ENCODE measurements at places on chromosomes 6 and 20.

DNA sequence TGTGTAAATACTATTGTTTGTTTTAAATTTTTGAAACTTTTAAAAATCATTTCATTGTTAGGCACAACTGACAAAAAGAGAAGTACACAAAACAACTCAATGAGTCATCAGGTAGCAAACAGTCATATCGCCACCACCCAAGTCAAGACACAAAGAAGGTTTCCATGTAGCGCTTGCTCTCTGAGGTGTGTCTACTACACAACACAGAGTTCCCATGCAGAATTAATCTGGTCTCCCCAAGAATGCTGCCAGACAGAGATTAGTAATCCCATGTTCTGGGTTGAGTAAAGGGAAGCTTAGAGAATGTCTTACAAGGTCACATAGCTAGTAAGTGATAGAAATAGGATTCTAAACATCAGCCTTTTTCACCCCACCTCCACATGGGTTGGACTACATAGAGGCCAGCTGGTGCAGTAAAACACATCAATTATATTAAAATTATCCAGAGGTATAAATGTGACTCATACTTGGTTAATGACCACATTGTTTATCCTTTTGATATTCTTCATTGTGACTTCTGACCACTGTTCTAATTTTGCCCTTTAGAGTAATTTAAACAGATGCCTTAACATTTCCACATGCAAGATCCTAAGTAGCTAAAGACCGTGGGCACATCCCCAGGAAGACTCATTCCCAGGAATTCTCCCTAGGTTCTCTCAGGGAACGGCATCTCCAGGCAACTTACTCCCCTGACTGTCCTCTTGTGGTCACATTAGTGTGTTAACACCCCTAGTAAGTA, 413.5 kb downstream of the PRKN start:
- no peak for DNase-seq

DNA sequence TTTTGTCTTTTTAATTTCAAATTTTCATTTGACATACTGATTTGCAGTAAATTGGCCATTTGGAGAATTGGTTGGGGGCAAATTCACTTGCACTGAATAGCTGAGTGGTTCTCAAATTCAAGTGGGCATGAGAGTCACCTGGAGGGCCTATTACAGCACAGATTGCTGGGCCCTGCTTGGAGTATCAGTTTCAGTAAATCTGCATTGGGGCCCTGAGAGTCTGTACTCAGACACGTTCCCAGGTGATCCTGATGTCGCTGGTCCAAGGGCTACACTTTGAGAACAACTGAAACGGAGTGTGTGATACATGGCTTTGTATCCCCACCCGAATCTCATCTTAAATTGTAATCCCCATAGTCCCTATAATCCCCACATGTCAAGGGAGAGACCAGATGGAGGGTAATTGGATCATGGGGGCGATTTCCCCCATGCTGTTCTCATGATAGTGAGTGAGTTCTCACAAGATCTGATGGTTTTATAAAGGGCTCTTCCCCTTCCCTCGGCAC, 115.9 kb downstream of the KLHL32 start:
- DNase-seq: no peak

GRCh38 chr20:3115190-3116107, 30.9 kb upstream of the AVP start:
- peak; percentile 50 for DNase-seq

GRCh38 chr6:163816441-163816840, 401.9 kb downstream of the QKI start:
- no peak for DNase-seq

- no peak for DNase-seq
These were observed 24.8 kb downstream of the C6orf62 start for GRCh38 chr6:24694198-24694597.

- DNase-seq: no peak
These were observed 6.2 kb downstream of the HEBP2 start for GRCh38 chr6:138410048-138410735.

GRCh38 chr20:34190679-34191090, 50.5 kb upstream of the ASIP start:
- DNase-seq: peak; percentile 59

- DNase-seq: peak; percentile 89
These were observed 88.2 kb downstream of the HIVEP2 start for GRCh38 chr6:142856624-142857232.

DNA sequence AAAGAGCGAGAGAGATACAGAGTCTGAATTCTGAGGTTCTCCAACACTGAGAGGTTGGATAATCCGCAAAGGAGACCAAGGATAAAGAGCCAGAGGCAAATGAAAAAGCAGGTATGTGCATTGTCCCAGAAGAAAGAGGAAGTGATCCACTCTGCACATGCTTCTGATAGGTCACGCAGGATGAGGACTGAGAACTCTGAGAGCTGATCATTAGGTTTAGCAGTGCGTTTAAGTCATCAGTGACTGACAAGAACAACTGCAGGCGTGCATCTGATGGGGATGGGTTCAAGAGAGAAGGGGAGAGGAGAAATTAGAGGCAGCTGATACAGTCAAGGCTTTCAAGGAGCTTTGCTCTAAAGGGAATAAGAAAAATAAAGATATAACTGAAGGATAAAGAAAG, 301.2 kb upstream of the SGK1 start:
- peak; percentile 33 for DNase-seq

DNA sequence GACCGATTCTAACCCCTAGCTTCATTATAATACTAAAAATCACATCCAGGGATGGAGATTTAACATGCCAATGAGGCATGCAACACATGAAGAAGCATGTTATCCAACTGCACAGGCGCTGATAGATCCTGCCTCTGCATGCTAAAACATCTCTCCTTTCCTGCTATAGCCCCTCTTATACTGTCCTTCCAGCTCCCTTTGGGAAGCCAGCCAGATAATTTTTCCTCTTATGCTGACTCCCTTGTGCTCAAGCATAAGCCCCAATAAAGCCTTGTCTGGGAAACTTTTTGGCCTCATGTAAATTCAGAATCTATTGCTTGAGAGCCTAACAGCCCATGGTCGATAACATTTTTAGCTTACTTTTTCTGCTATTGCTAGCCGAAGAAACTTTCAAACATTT, 404.3 kb downstream of the EPM2A start:
- no peak for DNase-seq

- DNase-seq: no peak
These were observed 16.9 kb upstream of the PHIP start for GRCh38 chr6:79094938-79095337.

- DNase-seq: peak; percentile 78
These were observed 35.0 kb upstream of the DSN1 start for GRCh38 chr20:36808317-36809257.

DNA sequence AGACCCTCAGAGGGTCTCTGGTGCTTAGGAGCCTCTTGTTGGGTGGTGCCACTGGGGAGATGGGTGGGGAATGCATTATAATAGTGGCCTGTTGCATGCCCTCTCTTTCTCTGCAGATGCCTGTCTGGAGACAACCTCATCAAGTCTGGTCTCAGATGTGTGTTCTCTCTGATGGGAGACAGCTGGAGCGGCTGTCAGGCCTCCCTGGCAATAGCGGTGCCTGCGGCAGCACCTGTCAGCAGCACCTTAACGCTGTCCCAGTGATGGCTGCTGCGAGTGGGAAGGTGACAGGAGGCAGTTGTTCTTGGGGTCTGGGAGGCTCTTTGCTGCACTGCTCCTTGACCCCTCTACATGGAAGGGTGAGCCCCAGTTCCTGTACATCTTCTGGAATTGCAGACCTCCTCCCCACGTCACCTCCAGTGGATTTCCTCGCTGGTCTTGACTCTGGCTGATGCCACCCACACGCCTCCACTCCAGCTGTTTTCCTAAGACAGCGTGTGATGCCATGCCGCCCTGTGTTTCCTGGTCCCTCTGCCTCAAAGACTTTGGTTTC, 63.3 kb upstream of the BLCAP start:
- no peak for DNase-seq

DNA sequence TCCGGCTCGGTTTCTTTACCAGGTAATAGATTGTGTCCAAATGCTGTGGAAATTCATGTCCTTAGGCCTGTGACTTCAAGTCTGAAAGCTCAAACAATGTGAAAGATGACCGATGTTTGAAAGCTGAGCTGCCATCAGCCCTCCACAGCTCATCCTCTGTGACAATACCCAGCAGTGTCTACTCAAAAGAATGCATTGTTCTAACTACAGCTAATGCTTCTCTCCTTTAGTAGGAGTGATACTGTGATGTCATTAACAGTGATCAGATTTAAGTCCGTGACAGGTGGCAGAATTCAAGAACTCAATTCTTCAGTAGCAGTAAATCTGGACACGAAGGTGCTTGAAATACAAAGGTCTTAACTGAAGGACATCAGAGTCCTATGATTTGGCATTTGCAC, 97.3 kb downstream of the RCAN2 start:
- no peak for DNase-seq

DNA sequence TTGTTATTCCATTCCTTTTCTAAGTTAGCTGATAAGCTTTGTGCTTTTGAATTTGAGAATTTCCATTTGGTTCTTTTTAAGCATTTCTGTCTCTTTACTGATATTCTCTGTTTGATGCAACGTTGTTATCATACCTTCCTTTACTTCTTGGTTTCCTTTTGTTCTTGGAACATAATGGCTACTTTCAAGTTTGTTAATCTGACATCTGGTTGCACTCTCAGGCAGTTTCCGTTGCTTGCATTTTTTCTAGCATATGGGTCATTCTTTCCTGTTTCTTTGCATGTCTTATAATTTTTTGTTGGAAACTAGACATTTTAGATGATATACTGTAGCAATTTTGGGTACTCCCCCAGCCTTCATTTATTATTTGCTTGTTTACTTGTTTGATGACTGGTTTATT, 12.5 kb downstream of the CDC5L start:
- no peak for DNase-seq

DNA sequence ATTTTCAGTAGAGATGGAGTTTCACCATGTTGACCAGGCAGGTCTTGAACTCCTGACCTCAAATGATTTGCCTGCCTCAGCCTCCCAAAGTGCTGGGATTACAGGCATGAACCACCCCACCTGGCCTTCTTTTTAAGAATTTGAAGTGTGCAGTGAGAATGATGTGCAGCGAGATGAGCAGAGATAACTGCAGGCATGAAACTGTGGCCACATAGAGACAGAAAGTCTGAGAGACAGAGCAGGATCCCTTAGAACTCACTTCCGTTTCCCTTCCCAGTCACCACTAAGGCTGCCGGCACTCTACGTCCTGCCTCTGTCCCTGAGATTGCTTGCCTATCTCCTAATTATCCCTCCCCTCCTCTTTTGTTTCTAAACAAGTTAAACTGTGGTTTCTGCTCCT, 27.2 kb downstream of the IL22RA2 start:
- DNase-seq: no peak

- DNase-seq: no peak
These were observed 33.7 kb upstream of the EPB41L2 start for GRCh38 chr6:131096786-131097185.

DNA sequence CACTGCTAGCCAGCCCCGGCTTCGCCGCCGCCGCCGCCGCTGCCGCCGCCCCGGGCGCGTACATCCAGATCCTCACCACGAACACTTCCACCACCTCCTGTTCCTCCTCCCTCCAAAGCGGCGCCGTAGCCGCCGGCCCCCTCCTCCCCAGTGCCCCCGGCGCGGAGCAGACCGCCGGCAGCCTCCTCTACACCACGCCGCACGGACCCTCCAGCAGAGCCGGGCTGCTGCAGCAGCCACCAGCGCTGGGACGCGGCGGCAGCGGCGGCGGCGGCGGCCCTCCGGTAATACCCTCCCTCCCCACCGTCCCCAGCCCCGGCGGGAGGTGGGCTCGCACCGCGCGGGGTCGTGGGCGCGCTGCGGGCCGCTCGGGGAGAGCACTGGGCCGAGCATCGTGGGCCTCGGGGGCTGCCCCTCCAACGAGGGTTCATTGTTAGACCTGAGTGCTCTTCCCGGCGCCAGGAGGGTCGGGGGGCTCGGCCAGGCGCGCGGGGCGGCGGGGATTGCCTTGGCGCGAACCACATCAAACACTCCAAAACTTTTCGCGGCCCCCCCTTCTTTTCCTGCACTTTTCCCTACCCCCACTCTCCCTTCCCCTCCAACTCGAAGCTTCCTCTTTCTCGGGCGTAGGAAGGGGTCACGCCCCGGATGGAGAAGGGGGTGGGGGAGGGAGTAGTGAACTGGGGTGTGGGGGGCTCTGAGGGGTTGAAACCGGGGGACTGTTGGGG, 827 bp downstream of the E2F3 start:
- DNase-seq: peak; percentile 68

GRCh38 chr20:45823949-45824835, 2.9 kb downstream of the TNNC2 start:
- DNase-seq: peak; percentile 52

DNA sequence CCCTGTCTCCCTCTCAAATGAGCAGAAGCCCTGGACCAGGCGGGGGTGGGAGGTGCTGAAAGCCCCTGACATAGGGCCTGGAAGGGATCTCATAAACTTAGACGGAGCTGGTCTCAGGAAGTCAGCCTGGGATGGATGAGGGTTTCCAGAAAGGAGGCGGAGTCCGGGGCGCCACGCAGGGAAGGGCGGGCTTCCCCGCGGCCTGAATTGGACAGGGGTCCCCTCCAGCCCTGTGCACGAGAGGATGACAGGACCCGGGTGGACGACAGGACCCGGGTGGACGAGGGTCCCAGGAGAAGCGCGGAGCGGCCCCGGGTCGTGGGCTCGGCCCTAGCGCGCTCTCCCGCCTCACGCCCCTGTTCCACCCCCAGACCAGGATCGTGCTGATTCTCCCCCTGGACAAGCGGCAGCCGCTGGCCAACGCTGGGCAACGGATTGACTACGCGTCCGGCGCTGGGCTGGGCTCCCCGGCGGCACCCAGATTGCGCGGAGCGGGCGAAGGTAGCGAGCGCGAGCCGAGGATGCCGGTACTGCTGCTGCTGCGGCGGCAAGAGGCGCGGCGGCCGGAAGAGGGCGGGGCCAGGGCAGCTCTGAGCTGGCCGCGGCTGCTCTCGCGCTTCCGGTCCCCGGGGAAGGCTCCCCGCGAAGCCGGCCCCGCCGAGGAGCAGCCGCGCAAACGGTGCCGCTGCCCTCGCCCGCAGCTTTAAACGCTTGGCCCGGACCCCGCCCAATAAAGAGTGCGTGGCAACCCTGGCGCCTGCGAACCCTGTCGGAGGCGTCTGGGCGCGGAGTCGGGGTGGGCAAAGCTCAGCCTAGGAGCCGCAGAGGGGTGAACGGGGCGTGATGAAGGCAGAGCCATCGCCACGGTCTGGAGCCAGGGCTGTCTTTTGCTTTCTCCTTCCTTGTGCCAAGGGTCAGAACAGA, 1.3 kb downstream of the C20orf144 start:
- DNase-seq: peak; percentile 92

DNA sequence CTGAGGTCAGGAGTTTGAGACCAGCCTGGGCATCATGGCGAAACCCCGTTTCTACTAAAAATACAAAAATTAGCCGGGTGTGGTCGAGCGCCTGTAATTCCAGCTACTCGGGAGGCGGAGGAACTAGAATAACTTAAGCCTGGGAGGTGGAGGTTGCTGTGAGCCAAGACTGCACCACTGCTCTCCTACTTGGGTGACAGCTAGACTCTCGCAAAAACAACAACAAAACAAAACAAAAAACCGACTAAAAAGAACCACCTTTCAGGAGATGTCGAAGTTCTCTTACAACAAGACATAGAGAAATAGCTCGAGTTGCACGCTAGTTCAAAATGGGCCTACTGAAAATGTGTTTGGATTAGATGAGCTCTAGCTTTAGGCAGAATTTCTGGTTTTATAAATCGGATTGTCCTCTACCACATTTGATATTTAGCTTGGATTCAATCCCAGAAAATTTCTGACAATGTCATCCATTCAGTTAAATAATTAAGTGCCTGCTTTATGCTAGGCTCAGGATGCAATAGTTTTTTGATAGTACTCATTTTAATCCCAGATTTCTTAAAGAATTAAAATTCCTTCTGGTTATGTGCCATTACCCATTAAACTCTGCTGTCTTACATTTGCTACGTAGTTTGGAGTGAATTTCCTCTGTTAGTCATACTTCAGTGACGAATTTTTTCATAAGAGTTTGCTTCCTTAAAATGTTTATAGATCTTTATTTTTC, 137.5 kb upstream of the SHLD1 start:
- no peak for DNase-seq

GRCh38 chr20:31849306-31849930, 4.0 kb upstream of the FOXS1 start:
- DNase-seq: no peak
